ENCODE measurements at places on chromosomes 3 and 15.
A peak's percentile ranks its signal among the peaks of the same experiment; 100 is the strongest.

- no peak for DNase-seq
These were observed 84.9 kb downstream of the EDEM1 start for GRCh38 chr3:5272387-5272786.

GRCh38 chr3:147613725-147614124, 204.6 kb downstream of the ZIC1 start:
- DNase-seq: no peak

- DNase-seq: peak; percentile 4
These were observed 239.9 kb downstream of the TLE3 start for GRCh38 chr15:69857686-69858391.

- DNase-seq: peak; percentile 61
These were observed 36.0 kb downstream of the TSPAN3 start for GRCh38 chr15:77034695-77035489.
